ENCODE measurements at places on chromosomes 7 and 10.

- DNase-seq, result no peak
Measured at GRCh38 chr10:131789516-131789915, 111.3 kb upstream of the PPP2R2D start.

- no peak for DNase-seq
Measured at GRCh38 chr10:22986771-22987542, 59.1 kb downstream of the ARMC3 start.

- no peak for DNase-seq
Measured at GRCh38 chr7:139991269-139991666, 71.5 kb downstream of the PARP12 start.

- DNase-seq, result no peak
Measured at GRCh38 chr10:132535065-132535651, 2.4 kb upstream of the INPP5A start.

GRCh38 chr7:9175871-9176270 lies 742.5 kb downstream of the NXPH1 start:
- no peak for DNase-seq

GRCh38 chr7:51239691-51240090 lies 76.9 kb downstream of the COBL start:
- no peak for DNase-seq

- DNase-seq, result no peak
Measured at GRCh38 chr10:4028027-4028471, 243.0 kb upstream of the KLF6 start.

GRCh38 chr10:8088504-8088903 lies 34.0 kb downstream of the GATA3 start:
- no peak for DNase-seq

DNA sequence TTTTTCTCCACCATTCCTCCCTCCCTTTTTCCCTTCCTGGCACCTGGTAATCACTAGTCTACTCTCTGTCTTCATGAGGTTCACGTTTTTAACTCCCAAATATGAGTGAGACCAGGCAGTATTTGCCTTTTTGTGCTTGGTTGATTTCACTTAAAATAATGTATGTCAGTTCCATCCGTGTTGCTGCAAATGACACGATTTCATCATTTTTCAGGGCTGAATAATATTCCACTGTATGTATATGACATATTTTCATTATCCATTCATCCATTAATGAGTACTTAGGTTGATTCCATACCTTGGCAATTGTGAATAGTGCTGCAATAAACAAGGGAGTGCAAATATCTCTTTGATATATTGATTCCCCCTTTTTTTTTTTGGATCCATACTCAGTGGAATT lies 25.8 kb downstream of the GALNT17 start:
- DNase-seq, result no peak

DNA sequence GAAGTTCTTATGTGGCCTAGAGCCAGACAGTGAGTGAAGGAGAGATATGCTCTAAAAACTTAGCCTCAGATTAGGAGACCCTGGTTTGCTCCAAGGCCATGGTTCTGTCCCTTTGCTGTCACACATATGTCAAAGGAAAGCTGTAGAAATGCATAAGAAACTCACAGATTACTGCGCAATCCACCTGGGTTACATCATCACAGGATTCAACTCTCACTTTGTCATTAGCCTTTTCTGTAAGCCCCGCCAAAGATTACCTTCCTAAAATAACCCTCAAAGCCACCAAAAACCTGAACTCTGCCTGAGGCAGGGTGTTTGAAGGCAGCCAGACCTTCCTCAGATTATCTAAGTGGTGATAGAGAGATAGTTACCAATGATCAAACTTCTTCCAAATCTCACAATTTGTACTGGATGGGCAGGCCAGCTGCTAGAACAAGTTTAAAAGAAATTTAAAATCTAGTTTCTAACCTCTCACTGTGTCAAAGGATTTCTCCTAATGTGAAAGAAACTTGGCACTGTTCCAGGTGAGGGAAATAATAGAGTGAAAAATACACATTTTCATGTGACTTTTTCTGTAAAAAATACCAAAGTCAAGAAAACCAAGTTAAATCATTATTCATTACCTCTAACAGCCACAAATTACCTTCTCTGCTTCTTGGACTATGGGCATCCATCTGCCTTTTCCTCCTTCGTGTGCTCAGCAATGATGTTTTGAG lies 567.2 kb downstream of the SUGCT start:
- DNase-seq, result no peak

DNA sequence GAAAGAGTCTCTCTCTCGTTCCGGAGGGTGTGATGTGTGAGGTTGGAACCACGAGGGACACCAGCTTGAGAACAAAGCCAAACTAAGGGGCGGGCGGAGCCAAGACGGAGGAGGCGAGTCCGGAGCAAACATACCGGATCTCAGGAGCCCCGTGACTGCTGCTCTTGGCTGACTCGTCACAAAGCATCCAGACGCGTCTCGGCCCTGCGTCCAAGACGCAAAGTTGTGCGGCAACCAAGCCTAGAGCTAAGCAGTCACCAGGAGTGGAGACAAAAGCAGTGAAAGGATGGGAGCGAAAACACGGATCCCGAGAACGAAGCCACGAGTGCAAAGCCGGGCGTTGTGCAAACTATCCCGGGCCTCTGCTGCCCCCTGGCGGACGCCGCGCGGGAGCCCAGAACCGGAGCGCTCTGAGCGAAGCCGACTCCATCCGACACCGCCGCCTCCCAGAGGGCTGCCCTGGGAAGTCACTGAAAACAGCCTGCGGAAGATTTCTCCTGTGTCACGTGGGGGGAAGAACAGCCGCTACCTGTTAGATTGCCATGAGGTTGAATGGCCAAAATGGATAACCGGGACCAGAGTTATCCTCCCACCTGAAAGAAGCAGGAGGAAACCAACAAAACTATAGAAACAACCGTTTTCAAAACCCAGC lies 46.4 kb upstream of the TMEM72 start:
- DNase-seq, result peak; percentile 83

GRCh38 chr7:137934176-137934826 lies 67.6 kb downstream of the CREB3L2 start:
- no peak for DNase-seq

GRCh38 chr10:103640436-103641181 lies 147.1 kb downstream of the NEURL1 start:
- no peak for DNase-seq

DNA sequence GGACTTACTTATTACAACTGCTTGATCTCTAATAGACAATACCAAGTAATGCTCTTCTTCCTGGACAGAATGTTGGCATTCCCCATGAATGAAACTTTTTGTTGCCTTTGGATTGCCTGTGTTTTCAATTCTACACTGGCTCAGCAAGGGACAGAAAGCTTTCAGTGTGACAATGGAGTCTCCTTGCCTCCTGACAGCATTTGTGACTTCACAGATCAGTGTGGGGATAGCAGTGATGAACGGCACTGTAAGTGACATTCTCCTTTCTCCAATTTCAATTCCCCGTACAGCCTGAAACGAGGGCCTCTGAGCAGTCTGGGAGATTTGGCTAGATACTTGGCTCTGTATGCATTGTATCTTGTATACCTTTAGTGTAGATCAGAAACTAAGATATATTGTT lies 290 bp downstream of the MALRD1 start:
- DNase-seq, result no peak

GRCh38 chr10:4525103-4525502 lies 300.9 kb upstream of the AKR1E2 start:
- DNase-seq, result no peak

DNA sequence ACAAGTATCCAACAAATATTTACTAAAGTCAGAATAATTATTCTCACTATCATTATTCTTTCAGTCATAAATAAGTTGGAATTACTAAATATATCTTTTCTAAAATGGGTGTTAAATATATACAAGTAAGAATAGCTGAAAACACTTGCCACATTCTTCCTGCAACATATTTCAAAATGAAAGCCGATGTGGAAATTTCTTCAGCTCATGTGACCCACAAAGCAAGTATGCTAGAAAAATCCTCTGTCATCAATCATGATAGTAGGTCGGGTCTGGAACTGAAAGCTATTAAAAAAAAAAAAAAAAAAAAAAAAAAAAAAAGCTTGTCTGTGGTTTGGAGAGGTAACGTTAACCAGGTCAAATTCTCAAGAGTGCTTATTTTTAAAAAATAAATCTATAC lies 344.7 kb downstream of the NEBL start:
- DNase-seq, result no peak

GRCh38 chr10:124425227-124425962 lies 6.7 kb upstream of the OAT start:
- no peak for DNase-seq

DNA sequence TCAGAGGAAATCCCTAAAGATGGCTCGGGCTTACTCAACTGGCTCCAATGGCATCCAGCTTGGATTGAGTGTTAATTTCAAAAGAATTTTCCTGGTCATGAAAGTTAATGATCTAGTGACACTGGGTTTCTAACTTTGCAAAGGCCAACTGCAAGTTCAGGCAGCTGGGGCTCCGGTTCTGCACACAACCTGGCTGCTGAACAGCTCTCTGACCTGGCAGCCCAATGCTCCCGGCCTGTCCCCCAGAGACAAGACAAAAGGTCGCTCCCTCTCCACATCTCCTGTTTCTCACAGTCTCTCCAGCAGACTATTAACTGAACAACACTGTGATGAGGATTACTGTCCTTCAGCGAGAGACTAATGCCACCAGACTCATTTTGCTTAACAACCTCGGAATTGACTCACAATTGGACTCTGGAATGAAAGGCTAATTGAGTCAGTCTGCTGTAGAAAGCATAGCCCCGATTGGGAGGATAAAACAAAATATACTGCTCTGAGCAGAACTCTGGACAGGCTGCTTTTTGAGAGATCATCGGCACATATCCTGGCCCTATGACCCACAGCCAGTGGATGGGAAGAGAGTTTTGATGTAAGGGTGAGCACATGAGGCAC lies 174.5 kb downstream of the GFRA1 start:
- no peak for DNase-seq

DNA sequence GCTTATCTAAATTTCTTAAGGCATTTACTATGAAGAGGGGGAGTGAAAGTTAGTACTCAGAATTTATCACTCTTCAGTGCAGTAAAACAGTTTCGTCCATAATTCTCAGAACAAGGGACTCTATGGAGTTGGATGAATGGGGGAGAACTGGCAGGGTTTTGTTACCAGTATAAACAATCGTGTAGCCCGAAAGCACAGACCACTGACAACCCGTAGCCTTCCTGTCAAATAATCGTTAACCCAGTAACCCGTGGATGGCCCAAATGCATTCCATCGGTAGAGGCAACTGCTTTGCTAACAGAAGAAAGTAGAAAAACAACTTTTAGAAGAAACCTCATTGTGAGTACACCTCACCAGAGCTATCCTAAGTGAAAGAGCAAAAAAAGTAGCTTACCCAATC lies 583.9 kb downstream of the NXPH1 start:
- DNase-seq, result no peak

DNA sequence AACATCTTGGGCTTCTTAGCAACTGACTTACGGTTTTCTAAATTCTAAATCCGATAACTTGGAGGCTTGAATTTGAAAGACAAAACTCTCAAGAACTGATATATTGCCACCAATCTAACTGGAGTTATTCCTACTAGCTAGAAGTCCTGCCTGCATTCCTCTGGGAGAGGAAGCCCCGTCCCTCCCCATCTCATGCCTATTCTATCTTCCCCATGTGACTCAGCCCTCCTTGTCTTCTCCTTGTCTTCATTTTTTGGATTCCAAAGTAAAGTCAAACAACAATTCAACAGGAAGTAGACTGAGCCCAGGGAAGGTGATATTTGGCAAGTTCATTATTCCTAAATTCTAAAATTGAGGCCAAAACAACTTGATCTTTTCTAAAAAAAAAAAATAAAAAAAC lies 587.7 kb downstream of the KCNMA1 start:
- DNase-seq, result no peak

GRCh38 chr7:94056796-94057207 lies 52.6 kb upstream of the BET1 start:
- DNase-seq, result no peak

- no peak for DNase-seq
Measured at GRCh38 chr7:109402107-109402506, 832.4 kb downstream of the DNAJB9 start.

DNA sequence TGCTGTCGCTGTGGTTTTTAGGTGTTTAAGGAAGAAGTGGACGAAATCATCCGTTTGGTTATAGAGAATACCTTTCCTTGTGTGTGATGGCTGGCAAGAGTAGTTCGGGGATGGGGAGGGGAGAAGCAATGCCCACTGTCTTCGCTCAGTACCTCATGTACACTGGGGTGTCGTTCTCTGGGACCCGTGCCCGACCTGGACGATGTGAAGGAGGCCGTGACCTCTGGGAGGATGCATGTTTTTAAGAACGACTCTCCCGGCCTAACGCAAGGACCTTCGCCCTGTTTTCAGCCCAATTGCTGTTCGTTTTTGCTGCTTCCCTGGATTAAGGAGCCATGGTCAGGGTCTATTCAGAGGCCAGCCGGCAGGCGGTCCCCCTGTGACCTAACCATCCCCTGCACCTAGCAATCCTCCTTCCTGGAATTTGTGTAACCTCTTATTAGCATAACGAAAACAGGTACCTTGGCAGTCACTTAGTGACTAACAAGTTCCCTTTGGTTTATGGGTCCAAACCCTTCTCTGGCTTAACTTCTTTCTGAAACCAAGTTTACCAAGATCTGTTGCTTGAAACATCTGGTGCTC lies 1.3 kb downstream of the NFE2L3 start:
- DNase-seq, result no peak

DNA sequence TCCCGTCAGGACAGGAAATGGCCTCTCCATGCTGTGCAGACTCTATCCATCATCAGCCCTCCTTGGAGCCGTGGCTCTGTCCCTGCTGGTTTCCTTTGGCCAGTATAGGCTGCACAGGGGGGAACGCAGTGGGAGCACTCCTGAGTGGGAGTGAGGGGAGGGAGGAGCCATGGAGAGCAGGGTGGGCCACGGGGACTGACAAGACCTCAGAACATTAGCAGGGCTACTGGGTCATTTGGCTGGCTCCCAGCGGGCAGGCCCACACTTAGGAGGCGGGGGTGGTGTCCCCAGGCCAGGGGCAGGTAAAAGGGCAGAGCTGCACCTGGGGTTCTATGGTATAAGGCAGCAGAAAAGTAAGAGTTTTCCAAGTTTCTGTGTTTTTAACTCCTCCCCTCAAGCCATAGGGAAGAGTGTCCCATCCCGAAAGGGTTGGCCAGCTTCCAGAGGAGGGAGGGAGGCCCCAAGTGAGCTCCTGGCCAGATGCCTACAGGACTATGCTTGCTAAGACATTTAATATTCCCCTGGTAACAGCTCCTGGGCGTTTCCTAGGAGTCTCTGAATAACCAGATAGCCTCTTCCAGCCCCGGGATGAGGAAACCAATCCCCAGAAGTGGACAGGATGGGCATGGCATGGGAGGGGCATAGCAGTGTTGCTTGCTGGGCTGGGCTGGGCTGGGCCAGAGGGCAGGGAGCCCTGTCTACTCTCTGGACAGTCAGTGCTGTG lies 5.5 kb upstream of the OPN4 start:
- no peak for DNase-seq

DNA sequence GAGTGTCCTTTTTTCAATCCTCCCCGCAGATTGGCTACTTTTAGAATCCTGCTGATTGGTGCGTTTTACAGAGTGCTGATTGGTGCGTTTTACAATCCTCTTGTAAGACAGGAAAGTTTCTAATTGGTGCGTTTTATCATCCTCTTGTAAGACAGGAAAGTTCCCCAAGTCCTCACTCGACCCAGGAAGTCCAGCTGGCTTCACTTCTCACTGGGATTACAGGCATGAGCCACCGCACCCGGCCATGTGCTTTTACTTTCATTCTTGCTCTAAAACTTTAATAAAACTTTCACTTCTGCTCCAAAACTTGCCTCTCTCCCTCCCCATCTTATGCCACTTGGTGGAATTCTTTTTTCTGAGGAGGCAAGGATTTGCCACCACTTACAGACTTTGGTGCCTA lies 17.0 kb upstream of the WAPL start:
- no peak for DNase-seq

Data from stimulated activated CD4-positive, alpha-beta T cell treated with anti-CD3 and anti-CD28 coated beads, Interleukin-15, amount 100 ng/mL, for 1 hour (primary cell).